Activated CD4-positive, alpha-beta T cell treated with anti-CD3 and anti-CD28 coated beads, Interleukin-2, Interleukin-6, amounts not matched to agents 100 ng/mL and 50 ng/mL, durations not matched to agents 16 hours and 8 hours (primary cell): ENCODE measurements at places on chromosomes 5 and 9.
A peak's percentile ranks its signal among the peaks of the same experiment; 100 is the strongest.

DNA sequence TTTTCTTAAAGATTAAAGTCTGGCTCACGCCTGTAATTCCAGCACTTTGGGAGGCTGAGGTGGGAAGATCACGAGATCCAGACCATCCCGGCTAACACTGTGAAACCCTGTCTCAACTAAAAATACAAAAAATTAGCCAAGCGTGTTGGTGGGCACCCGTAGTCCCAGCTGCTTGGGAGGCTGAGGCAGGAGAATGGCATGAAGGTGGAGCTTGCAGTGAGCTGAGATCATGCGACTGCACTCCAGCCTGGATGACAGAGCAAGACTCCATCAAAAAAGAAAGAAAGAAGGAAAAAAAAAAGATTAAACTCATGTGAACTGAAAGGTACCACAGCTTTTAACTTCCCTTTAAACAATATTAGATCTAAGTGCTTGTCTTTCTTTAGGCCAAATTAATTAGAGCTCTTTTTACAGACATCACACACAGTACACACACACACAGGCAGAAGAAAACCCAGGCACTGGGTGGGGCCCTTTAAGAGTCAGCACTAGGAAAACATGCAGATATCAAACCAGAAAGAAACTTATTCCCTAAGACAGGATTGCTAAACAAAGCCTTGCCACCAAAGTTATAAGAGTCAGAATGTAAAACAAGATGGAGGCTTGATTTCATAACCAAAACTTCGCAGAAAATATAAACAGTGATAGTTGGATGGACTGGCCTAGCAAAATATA is 29.3 kb upstream of the UHRF2 start:
- no peak for DNase-seq

GRCh38 chr9:27534131-27534530 is 4.5 kb upstream of the MOB3B start:
- DNase-seq: no peak

- DNase-seq: no peak
These were observed 18.8 kb downstream of the KLF9 start for GRCh38 chr9:70395652-70396051.

GRCh38 chr5:126403876-126404275 is 19.3 kb upstream of the GRAMD2B start:
- no peak for DNase-seq

GRCh38 chr5:146862641-146863040 is 15.9 kb downstream of the PPP2R2B start:
- DNase-seq: no peak

- DNase-seq: no peak
These were observed 98.1 kb upstream of the ERBIN start for GRCh38 chr5:65828022-65828896.

DNA sequence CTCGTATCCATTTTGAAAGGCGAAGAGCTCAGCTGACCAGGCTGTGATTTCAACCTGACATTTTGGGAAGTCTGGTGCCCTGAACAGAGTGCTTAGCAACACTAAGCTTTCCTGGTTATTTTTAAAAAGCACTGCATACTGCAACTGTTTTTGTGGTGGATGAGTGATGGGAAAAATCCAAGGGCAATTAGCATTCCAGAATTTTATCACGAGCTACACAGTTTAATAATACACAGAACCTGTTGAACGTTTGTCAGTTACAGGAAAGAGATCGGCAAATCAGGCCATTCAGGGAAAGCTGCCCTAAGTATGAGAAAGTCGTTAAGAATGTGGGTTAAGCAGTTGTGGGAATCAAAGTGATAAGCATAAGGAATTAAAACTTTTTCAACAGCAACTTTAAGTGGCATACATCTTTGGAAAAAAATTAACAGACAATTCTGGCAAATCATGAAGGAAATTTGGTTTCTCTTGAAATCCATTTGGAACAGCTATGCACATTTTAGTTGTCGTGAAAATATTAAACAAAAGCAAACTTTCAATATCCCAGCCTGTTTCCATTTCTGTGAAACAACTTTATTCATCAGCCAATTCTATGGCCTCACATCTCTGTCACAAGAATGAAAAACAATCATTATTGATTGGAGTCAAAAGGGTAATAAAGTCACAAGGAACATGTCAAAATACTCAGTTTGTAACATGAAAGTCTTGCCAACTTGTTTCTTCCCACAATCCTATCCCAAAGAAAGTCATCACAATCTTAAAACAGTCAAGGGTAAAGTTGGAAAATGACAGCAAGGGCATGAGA is 25.7 kb downstream of the PUM3 start:
- no peak for DNase-seq

- peak; percentile 41 for DNase-seq
These were observed 223.3 kb downstream of the EBF1 start for GRCh38 chr5:158876263-158876942.

DNA sequence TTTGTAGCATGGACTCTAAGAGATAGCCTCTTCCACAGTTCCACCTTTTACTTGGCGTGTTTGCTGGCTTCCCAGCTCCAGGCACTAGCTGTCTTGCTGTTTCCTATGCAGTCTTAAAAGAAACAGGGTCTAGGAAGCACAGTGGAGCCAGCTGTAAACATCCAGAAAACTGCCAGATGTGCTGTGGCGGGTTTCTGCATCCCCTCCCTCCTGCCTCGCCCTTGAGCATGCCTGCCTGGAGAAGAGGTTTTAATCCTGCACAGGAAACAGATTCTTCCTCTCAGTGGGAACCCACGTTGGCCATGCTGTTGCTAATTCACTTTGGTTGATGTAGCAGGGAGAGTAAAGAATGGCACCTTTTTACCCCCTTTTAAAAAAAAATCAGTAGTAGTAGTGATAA is 121.3 kb downstream of the RPS23 start:
- no peak for DNase-seq

- no peak for DNase-seq
These were observed 17.5 kb downstream of the IPPK start for GRCh38 chr9:92652461-92652860.

DNA sequence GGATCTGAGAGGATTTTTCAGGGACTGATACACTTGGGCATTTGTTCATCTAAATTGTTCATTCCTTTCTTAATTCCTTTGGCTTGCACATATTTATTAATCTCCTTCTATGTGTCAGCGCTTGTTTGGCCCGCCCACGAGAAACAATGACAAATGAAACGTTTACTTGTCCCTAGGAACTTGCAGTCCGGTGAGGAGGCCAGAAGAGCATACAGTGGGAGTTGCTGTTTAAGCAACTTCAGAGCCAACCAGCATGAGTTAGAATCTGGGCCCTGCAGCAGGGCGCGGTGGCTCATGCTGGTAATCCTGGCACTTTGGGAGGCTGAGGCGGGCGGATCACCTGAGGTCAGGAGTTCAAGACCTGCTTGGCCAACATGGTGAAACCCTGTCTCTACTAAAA is 18.8 kb downstream of the FBXL7 start:
- DNase-seq: no peak

GRCh38 chr9:136671646-136672430 is 9.1 kb downstream of the EGFL7 start:
- peak; percentile 45 for DNase-seq

DNA sequence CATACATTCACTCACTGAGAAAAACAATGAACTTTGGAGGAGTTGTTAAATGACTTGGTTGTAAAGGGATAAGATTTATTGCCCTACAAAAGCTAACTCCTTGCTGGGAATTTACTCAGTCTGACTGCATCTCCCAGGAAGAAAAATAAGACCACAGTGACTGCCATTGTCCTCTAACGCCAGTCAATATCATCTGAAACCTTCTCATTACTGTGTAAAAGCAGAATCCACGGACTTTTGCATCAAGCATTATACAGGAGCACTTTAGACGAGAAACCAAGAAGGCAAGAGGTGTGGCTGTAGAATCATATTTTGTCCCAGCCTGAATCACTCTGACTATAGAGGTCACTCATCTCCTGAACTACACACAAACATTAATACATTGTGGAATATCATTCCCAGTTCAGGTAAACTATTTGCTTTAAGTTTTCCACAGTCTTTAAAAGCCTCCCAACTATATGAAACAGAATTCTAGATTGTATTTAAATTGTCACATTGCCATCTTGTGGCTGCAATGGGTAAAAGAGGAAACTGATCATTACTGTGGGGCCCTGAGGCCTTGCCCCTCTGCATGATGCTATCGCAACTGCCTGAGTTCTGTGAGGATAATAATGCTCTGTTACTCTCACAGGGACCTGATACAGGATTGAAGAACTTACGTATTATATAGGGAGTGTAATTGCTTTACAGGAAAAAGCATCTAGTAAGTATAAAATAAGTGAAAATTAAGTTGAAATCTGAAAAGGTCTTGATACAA is 142.9 kb downstream of the SLCO4C1 start:
- DNase-seq: peak; percentile 18

- DNase-seq: no peak
These were observed 19.0 kb downstream of the SPDL1 start for GRCh38 chr5:169602535-169602934.

GRCh38 chr9:133135146-133135745 is 14.2 kb upstream of the RALGDS start:
- peak; percentile 89 for DNase-seq

- no peak for DNase-seq
These were observed 136.3 kb downstream of the ACTBL2 start for GRCh38 chr5:57346328-57346727.

GRCh38 chr9:118482306-118482705 is 778.1 kb downstream of the TLR4 start:
- no peak for DNase-seq

DNA sequence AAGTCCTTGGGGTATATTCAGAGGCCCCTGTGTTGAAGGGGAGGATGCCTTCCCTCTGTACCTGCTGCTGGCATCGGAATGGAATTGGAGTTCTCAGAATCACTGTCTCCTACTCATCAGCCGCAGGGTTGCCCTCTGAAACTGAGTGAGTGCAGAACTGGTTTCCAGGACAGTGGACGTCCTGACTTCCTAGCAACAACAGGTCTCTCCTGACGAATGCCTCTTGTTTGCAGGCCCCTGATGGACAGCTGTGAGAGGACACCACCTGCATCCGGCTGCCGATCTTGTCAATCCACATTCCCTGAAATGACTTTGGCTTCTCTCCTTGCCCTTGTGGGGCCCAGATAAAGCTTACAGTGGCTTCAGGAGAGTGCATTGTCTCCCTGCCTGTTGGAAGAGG is 274.5 kb downstream of the NSG2 start:
- DNase-seq: no peak

GRCh38 chr5:35012796-35013195 is 35.0 kb downstream of the AGXT2 start:
- peak; percentile 11 for DNase-seq

- no peak for DNase-seq
These were observed 10.5 kb downstream of the SH2D3C start for GRCh38 chr9:127767909-127768331.

- no peak for DNase-seq
These were observed 40.8 kb upstream of the DAB2IP start for GRCh38 chr9:121610638-121610953.

GRCh38 chr9:122346478-122347347 is 24.1 kb upstream of the PTGS1 start:
- DNase-seq: no peak

DNA sequence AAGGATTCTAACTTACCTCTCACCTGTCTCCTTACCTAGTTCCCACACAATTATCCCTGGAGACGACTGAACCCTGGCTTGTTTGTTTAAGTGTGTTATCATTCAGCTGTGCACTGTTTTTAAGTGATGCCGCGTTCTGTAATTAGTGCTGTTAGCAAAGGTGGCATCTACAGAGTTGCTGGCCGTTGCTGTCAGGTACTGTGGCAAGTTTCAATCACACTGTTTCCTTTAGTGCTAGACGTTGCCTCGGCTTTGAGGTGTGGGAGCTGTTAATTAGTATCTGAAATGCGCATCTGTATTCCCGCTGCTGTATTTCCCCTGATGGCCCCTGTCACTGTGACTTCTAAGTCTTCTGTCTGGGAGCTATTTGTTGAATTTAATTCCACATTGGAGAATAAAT is 193.8 kb upstream of the GAS1 start:
- DNase-seq: no peak

DNA sequence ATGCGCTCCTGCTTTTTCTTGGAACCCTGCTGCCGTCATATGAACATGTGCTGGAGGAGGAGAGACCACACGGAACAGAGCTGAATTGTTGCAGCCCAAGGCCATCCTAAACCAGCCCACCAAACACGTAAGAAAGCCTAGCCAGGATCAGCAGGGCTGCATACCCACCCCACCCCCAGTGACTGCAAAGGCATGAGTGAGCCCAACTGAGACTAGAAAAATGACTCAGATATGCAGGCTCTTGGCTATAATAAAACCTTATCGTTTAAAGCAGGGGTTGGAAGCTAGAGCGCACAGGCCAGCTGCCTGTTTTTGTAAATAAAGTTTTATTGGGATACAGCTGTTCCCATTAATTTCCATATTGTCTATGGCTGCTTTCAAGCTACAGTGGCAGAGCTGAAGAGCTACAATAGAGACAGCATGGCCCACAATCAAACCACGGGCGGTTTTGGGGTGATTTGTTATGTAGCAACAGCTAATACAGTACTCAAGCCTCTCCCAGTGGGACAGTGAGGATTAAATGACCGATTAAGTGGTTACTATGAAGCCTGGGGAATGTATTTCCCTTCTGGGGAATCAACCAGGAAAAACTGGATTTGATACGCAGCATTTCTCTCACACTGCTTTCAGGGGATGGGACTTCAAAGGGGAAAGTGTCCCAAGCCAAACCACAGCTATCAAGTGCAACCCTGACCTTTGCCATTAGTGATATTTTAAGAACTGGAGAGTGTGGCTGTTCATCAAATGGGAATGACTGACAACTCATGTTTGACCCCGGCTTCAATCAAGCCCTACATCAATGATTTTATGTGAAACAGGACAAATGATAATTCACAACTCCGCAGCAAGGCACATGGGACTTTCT is 6.3 kb downstream of the SHB start:
- DNase-seq: no peak

DNA sequence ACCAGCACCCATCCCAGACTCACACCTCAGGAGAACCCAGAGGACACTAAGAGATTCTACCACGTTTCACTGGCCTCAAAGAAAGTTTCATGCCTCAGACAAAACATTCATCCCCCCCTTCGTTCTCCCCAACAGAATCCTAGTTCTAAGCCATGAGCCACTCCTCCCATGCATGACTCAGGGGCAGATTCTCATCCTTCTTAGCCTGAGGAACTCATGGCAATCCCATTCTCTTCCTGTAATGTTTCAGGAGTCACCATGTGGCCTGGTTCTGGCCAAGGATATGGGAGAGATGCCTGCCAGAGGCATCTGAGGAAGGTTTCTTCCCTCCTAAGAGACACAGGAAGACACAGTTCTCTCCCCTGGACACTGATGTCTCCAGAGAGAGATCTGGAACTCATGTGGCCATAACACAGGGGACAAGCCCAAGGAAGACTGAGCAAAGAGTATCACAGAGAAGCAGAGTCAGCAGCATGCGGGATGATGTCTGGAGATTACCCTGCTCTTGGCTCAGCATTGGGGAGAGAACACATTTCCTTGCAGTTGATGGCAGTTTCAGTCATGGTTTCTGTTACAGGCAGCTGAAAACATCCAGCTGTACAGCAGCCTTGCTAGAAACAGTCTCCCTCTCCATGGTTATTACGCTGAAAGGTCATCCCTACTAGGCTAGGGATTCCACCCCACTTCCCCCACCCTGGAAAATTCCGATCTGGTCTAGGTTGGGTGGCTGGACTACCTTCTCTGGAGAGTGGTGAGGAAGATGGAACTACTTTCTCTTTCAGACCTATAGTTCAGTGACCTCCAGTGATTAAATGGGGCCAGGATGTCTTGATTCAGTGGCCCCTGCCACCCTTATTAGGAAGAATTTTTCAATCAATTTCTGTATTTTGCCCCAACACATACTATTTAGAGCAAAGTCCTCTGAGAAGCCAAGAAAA is 115.4 kb downstream of the ZNF608 start:
- DNase-seq: no peak
